ENCODE measurements at places on chromosomes 6 and 20. TPM values are rescaled to one million over a fixed set of nuclear protein-coding genes. Genes with fewer than 3 reads are reported as not detected.
A peak's percentile ranks its signal among the peaks of the same experiment; 100 is the strongest.

Gene IMPG1
- not detected for total RNA-seq

Gene MUC21
- not detected for total RNA-seq

Gene PRRT1
- total RNA-seq = 0.39 TPM

DNA sequence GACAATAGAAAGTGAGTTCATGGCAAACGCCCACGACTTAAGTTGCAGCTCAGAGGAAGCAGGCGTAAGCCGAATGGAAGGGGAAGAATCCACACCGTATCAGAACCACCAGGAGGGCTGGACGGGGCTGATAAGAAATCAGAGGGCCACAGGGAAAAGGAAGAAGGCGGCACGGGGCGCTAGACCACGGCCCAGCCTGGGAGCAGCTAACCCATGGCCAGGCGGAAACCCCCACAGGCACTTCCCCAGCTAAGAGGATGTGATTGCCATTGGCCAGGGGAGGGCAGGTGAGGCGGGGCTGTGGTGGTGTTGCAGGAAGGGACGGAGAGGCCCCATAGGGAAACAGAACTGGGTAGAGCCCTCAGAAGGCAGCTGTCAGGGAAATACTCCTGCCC, 174.0 kb upstream of the AFDN start:
- H3K36me3 ChIP-seq = no peaks in the 10 kb centered on the region
- H3K27me3 ChIP-seq = no peaks in the 10 kb centered on the region
- H3K4me1 ChIP-seq = no peaks in the 10 kb centered on the region

- H3K27ac ChIP-seq = no peak overlapping the region
- no peaks in the 10 kb centered on the region for H3K4me1 ChIP-seq
- H3K4me3 ChIP-seq = no peak overlapping the region
- no peaks in the 10 kb centered on the region for H3K27me3 ChIP-seq
- no peak for DNase-seq
- no peaks in the 10 kb centered on the region for H3K36me3 ChIP-seq
Observed at GRCh38 chr20:19348582-19348981, 136.1 kb downstream of the SLC24A3 start.

- DNase-seq = no peak
- no peaks in the 10 kb centered on the region for H3K4me1 ChIP-seq
- no peak overlapping the region for H3K27ac ChIP-seq
- H3K4me3 ChIP-seq = no peak overlapping the region
- H3K36me3 ChIP-seq = no peaks in the 10 kb centered on the region
Observed at GRCh38 chr6:14217728-14218518, 100.4 kb downstream of the CD83 start.

GRCh38 chr6:158648682-158649131, 1.1 kb upstream of the SYTL3 start:
- peaks cover 59% of the 10 kb centered on the region for H3K4me1 ChIP-seq
- peak overlapping the region; percentile 91 for H3K4me3 ChIP-seq
- H3K27me3 ChIP-seq = no peaks in the 10 kb centered on the region
- no peaks in the 10 kb centered on the region for H3K36me3 ChIP-seq

Measured in CD4-positive, CD25-positive, alpha-beta regulatory T cell (primary cell).